ENCODE measurements at places on chromosomes 6 and 20.

GRCh38 chr6:3231247-3232016, 4.0 kb upstream of the TUBB2B start:
- peak; percentile 78 for DNase-seq

DNA sequence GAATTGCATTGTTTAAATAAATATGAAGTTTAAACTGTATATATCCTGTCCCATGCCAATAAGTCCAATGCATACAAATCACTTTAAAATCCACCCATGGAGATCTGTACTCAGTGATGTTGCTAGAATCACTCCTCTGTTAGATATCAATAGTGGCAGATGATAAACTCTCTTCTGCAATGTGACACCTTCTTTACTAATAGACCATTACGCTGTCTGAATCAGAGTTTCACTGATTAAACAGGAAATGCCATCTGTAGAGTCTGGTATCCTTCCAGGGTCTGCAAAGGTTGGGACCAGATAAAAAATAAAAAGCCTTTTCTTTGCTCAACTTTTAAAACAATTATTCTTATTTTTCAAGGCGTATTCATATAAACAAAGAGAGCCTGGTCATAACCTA, 134.5 kb downstream of the EDN3 start:
- no peak for DNase-seq

GRCh38 chr20:4099905-4100675, 84.7 kb upstream of the RNF24 start:
- DNase-seq, result no peak

GRCh38 chr6:135932651-135933050, 81.2 kb downstream of the PDE7B start:
- DNase-seq, result no peak

DNA sequence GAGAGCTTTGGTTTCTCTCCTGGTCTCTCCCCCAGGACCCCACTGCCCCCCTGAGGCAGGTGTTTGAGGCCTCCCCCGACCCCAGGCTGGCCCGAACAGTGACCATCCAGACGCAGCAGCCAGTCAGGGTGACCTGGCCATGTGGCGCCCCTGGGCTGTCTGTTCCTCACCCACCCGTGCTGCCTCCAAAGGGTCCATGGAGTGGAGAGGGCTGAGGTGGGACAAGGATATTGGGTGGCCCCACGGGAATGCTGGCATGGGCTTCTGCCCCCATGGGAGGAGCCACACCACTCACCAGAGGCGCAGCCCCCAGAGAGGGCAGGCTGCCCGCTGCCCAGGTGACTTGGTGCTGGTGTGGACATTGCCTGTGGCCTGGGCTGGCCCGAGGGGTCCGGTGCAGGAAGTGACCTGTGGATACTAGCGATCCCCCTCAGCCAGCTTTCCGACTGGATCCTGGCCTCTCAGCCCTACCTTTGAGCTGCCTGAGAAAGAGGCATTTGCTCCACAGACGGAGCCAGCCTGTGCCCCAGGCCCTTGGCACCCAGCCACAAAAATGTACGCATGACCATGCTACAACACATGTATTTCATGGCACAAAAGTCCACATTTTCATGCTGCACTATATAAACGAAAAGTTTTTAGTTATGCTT, 50.8 kb downstream of the BCAS4 start:
- DNase-seq, result no peak

DNA sequence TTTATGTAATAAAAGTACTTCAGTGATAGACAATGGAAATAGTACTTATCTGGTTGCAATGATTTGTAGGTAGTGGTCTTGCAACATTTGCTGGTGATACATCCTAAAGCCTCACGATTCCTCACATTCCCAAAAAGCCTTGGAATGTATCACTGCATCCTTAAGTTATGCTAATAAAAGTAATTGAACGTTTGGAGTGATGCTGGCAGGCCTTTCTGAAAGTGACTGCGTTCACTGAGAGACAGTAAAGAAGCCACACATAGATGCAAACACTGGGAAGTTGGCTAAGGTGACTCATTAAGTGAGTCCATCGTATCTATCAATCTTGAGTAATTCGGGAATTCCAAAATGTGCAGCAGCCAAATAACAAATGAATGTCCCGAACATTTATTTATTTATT, 444.1 kb upstream of the SOX4 start:
- no peak for DNase-seq

DNA sequence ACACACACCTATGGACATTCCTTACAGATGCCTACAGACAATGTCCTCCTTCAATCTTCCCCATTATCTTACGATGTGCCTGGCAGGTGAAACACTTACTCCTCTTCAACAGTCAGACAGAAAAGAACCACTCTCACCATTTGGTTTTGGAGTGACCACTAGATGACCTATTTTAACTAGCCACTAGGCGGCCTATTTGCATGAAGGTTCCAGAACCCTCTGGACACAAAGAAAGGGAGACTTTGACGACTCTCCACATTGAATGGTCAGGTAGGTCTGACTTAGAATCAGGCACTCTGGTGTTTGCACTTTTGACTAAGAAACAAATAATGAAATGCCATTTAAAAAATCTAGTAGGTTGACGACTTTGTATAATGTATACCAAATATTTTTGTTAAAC, 42.0 kb downstream of the PNLDC1 start:
- DNase-seq, result no peak

GRCh38 chr20:45028424-45029136, 62.3 kb downstream of the STK4 start:
- DNase-seq, result no peak

GRCh38 chr20:20426655-20426907, 58.7 kb downstream of the INSM1 start:
- no peak for DNase-seq

DNA sequence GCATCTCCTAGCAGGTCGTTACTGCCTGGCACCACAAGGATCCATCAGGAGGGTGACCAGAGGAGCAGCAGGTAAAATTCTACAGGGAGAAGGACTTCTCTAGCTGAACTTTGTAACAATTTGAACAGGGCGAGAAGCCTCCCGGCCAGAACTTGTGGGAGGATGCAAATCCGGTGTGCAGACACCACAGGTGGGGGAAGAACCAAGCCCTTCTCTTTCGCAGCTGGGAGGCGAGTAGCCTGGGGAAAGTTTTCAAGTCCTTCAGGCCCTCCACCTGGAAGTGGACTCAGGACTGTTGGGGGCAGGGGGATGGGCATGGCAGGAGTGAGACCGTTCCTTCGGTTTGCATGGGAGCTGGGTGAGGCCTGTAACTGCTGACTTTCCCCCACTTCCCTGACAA, 42.7 kb upstream of the FAM210B start:
- DNase-seq, result no peak

DNA sequence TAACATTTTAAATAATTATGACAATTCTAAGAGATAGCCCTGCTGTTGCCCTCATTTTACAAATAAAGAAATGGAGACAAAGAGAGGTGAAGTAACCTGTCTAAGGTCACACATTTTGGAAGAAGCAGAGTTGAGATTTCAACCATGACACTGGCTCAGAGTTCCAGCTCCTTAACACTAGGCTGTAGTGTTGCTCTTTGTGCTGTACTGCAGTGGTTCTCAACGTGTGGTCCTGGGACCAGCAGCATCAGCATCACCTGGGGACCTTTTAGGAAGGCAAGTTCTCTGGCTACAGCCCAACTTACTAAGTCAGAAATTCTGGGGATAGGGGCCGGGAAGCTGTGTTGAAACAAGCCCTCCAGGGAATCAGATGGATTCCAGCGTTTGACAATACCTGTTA, 62.4 kb upstream of the FERMT1 start:
- no peak for DNase-seq

- DNase-seq, result no peak
Observed at GRCh38 chr6:130132286-130132701, 90.5 kb downstream of the SAMD3 start.

DNA sequence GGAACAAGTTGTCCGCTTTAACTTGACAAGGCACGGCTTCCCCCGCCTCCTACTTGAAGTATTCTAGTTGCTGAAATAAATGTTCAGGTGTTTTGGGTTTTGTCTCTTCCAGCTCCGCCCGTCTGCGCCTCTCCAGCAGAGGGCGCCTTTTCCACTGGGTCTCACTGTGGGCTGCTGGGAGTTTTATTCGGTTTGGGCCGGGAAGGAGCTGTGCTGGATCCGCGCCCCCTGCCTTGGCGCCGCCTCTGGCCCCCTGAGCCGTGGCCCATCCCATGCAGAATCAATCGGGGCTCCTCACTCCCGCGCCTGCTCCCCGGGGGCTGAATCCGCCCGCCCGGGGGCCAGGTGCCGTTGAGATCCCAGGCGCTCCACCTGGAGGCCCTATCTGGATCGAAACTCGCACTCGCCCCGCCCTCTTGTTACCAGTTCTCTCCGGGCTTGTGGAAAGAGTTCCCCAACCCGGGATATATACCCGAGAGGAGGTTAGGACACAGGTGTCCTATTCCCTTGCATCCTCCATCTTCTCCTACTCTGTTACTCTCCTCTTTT, 51.0 kb upstream of the TCF21 start:
- DNase-seq, result no peak

GRCh38 chr6:141561154-141561553, 571.6 kb upstream of the GJE1 start:
- DNase-seq, result no peak

- no peak for DNase-seq
Observed at GRCh38 chr6:63926258-63926780, 290.7 kb downstream of the PHF3 start.

- DNase-seq, result no peak
Observed at GRCh38 chr6:34486106-34486740, 20.3 kb downstream of the PACSIN1 start.

DNA sequence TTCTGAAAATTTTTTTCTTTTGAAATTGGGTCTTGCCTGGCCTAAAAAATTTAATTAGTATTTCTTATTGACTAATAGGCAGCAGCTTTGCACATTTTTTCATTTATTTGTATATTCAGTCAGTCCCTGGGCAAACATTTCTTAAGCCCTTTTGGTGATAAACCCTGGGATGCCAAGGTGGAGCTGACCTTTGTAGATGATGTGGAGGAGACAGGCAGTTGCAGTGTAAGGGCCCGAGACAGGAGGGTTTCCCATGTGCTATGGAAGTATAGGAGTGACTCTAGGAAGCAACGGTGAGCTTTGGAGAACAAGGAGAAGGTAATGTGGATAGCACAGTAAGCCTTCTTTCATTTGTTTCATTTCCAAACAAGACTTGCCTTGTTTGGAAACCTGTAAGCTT, 3.5 kb downstream of the MYBL2 start:
- no peak for DNase-seq

DNA sequence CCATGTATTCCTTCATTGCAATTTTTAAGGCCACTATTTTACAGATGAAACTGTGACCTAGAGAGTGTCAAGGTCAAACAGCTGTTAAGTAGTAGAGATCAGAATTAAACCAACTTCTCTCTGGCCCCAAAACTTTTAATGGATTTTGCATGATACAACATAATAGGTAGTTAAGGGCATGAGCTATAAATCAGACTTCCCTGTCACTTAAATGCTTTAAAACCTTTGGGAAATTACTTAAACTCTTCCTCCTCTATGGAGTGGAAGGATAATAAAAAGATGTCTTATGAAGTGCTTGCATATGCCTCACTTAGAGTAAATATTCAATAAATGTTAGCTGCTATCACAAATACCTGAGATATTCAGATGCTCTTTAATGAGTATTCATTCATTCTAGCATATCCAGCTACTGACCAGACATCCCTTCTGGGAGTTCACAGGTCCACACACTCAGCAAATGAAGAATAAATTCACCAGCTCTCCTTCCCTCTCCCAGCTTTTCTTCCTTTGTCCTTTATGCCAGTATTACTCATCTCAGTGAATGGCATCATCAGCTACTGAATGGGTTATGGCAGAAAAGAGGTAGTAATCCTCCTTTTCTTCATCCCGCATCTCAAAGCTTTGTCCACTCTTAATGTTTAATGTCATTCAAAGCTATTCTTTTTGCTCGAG, 36.2 kb downstream of the EYA4 start:
- DNase-seq, result no peak

DNA sequence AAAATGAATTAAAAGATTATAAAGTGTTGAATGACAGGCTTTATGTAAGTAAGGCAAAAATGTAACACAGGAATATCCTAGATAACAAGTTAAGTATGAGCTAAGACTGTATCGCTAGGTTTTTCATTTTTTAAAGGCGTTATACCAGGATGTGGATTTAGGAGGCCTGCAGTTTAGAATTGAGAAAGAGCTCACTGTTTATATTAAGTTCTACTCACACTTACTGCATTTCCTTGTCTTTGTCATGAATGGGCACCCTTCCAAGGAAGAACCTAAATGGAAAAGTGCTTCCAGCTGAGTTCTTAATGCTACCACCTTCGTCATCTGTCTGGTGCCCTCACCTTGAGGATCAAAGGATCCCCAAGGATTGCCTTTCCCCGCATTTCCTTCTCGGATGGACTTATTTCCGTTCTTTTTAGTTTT, 148.7 kb downstream of the SOX4 start:
- DNase-seq, result no peak

- DNase-seq, result no peak
Observed at GRCh38 chr6:139008117-139008516, 20.1 kb upstream of the REPS1 start.

GRCh38 chr6:89032599-89032998, 48.0 kb upstream of the PNRC1 start:
- DNase-seq, result no peak

- no peak for DNase-seq
Observed at GRCh38 chr6:37232430-37233017, 25.0 kb upstream of the TBC1D22B start.

- DNase-seq, result no peak
Observed at GRCh38 chr6:85494547-85495536, 45.0 kb downstream of the NT5E start.

GRCh38 chr6:3900744-3901336, 51.7 kb downstream of the FAM50B start:
- DNase-seq, result no peak

DNA sequence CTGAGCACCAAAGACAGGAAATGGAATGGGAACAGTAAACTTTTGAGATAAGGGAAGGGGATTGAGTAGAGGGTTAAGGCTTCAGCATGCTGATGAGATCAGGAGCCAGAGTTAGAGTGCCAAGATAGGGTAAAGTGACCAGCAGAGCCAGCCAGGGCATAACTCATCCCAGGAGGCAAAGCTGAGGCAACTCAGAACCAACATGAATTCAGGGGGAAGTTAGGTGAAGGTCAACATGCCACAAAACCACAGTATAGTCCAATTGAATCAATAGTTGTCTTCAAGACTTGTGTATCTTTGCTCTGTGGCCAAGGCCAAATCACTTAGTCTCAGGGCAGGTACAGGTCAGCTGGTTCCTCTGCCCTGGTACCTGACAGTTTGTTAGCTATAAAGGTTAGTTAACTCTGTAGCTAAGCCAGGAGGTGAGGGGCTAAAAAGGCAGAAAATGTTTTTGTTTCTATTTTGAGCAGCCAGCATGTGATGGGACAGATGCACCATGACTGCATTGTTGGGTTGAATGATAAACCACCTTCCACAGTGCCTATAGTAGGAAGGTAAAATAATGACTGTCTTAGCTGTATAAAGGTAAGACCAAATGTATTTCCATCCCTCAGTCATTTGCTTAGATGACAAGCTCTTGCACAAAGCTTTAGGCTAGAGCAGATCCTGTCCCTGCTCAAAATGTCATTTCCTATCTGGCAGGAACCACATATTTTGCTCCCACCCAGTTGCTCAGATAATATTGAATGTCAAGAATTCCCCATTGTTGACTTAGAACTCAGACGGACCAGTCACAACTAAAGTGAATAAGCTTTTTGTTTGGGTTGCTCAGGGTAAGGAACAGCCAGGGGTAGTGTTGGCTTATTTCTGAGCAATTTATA, 15.8 kb downstream of the RNF8 start:
- DNase-seq, result no peak
